Stimulated activated CD8-positive, alpha-beta memory T cell treated with anti-CD3 and anti-CD28 coated beads, Interleukin-7, amount 100 ng/mL, for 1 hour (primary cell): ENCODE measurements at places on chromosomes 4 and X.

- no peak for DNase-seq
Observed at GRCh38 chr4:78484574-78484973, 67.0 kb upstream of the ANXA3 start.

DNA sequence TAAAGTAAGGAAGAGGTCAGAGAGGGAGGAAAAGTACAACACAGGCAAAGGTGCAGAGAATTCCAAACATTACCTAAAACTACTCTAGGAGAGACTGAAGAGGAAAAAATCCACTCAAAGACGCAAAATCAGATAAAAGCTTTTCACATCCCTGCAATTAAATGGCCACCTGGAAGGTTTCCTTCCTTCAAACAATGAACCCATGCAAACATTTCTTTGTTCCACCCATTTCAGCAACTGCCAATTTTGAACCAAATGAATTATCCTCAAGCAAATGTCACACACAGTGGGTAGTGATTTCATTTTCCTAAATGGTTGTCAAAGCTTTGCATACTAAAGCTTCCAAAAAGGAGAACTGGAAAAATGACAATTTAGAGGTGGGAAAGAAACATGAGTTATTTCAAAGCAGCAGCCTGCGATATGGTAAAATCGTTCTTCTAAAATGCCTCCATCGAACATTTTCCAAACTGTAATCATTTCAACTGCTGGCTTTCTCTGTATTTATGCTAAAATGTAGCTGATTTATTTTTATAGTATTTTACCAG is 45.0 kb downstream of the APBB2 start:
- no peak for DNase-seq

DNA sequence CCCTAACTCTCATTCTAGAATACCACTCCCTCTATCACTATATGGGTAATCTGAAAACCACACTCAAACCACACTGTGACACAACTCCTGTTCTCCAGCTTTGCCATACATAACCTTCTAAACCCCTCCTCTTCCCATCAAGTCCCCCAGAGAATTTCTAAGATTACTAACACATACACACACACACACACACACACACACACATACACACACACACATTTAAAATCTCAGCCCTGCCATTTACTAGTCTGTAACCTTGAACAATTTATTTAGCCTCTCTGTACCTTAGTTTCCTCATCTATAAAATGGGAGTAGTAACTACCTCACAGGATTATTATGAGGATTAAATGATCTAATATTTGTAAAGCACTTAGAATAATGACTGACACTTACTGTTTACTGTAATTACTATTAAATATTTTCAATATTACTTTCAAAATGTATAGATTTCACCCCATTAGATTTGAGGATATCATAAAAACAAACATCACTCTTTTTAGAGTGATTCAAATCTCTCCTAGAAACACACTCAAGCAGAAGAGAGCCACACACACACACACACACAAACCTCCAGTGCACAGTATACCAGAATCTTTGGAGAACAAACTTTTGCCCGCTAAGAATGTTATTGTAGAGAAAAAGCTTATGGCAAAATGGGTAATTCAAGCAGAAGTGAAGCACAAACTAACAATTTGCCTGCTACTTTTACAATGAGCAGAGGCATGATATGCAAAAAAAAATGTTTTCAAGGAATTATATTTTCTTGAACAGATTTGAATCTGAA is 3.8 kb downstream of the ANKRD50 start:
- no peak for DNase-seq

DNA sequence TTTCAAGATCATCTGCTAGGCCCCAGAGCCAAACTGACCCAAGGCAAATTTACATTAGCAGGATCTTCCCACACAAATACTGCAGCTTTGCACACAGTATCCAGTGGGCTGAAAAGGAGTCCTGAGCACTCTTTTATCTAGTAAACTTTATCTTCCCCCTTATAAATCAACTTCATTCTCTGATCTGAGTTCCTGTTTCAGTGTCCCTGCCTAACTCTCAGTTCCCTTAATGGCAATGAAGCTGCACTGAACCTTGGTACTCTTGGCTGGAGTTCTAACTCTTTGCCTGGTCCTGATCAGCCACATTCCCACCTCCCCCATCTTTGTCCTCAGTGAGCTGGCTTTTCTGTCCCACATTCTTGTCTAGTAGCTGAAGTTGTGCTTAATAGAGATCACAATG is 37.4 kb downstream of the EDA2R start:
- no peak for DNase-seq

DNA sequence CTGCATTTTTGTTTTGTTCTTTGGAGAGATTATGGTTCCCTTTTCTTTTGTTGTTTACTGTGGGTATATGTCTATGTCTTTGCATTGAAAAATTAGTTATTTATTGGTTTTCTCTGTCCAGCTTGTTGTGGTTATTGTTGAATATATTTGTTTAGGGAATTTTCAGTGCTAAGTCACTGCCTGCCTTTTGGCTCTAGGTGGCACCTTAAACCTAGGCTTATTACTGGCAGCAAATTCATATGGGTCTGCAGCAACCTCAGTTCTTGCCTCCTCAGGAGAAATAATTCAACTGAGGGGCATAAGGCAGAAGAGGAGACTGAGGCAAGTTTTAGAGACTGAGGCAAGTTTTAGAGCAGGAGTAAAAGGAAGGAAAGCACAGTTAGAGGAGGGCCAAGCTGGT is 1157.3 kb upstream of the AGA start:
- DNase-seq, result no peak

- DNase-seq, result no peak
Observed at GRCh38 chr4:40586729-40587128, 42.9 kb downstream of the RBM47 start.

DNA sequence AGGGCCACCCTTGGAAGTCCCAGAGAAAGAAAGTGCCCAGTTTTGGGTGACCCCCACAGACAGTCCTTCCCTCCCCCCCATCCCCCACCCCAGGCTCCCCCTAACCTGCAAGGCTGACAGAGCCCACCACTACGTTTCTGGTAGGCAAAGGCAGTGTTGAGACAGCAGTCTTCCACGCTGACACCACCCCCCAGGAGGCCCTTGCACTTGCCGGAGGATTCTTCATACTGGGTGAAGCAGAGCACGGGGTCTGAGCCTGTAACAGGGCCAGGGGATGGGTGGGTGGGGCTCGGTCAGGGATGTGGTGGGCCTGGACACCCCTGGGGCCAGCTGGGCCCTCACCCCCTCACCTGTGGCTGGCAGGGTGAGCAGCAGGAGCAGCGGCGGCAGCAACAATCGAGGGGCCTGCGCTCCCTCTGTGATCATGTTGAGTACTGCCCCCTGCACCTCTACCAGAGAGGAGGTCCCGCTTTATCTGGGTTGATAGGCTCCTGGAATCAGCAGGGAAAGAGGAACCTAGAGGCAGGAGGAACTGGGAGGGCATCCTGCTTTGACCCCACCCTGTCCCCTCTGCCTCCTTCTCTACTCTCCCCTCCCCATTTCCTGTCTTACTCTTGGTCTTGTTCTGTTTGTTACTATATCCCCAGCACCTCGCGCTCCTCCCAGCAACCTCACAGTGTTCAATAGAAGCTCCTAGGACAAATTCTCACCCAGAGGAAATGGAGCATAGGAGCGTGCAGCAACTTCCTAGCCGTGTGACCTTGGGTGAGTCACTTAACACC is at the start of gene CFP:
Gene CFP (minus strand): TSS at position 512 of the 782 bp plus-strand sequence. CDS start 86 bp downstream, at position 426.
- no peak for DNase-seq

DNA sequence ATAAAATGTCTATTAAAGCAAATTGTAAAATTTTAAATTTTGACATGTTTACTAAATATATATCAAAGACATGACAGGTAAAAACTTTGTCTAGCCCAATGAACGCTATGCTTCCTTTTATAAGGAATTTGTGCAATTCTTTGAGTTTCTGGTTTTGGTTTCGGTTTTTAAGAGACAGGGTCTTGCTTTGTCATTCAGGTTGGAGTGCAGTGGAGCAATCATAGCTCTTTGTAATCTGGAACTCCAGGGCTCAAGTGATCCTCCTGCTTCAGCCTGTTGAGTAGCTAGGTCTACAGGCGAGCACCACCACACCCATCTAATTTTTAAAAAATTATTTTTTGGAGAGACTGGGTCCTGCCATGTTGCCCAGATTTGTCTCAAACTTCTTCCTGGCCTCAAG is 60.7 kb downstream of the BLTP1 start:
- no peak for DNase-seq

DNA sequence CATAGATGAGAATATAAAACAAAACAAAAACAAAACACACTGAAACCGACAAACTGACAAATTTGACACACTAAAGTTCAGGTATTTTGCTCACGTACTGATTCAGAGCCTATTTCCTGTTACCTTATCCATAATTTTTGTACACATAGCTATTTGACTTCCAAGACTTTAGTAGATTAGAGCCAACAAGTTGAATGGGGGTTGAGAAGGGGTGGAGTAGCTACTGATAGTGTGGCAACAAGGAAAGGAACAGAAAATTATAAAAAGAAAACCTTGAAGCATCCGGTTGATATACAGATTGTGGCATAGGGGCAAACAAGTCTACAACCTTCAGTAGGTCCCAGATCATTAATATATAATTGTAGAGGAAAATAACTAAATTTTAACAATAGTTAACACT is 92.3 kb upstream of the RASGEF1B start:
- DNase-seq, result no peak

GRCh38 chrX:44922980-44923379 is 50.0 kb downstream of the KDM6A start:
- DNase-seq, result no peak

GRCh38 chr4:655464-656151 is 18.5 kb downstream of the ATP5ME start:
- DNase-seq, result no peak

DNA sequence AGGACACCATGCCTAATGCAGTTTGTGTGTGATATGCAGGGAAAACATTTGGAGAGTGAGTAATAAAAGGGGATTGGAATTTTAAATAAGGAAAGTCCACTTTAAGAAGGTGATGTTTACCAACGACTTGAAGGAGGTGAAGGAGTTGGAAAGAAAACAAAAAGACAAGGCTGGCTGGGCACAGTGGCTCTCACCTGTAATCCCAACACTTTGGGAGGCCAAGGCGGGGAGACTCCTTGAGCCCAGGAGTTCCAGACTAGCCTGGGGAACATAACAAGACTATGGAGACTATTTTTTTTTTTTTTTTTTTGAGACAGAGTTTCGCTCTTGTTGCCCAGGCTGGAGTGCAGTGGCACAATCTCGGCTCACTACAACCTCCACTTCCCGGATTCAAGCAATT is 11.0 kb downstream of the NDUFB11 start:
- no peak for DNase-seq

- no peak for DNase-seq
Observed at GRCh38 chr4:174545268-174545667, 23.0 kb upstream of the HPGD start.

DNA sequence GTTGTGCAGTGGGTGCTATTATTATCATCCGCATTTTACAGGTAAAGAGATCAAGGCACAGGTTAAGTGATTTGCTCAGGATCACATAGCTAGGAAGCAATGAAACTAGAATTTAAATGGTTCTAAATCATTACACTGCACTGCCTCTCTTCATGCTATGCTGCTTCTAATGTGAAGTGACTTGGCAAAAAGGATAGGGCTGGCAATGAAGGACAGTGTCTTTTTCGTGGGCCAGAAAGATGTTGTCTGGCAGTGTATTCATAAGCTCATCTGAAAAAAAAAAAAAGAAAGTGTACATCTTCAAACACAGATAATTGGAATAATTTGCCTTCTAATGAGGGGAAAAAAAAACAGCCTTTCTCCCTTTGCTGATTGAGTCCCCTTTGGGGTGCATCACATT is 132.2 kb upstream of the FUNDC1 start:
- DNase-seq, result no peak

GRCh38 chrX:120562569-120562926 is 1.8 kb upstream of the CUL4B start:
- no peak for DNase-seq
